ENCODE measurements at places on chromosomes 5 and 9. TPM values are rescaled to one million over a fixed set of nuclear protein-coding genes. Genes with fewer than 3 reads are reported as not detected.
A peak's percentile ranks its signal among the peaks of the same experiment; 100 is the strongest.

GRCh38 chr5:151108566-151108965 lies 27.7 kb upstream of the TNIP1 start:
- H3K36me3 ChIP-seq = peaks cover 48% of the 10 kb centered on the region
- no peaks in the 10 kb centered on the region for H3K27me3 ChIP-seq
- H3K4me1 ChIP-seq = peaks cover 25% of the 10 kb centered on the region
- no peak overlapping the region for H3K27ac ChIP-seq
- DNase-seq = no peak
- H3K4me3 ChIP-seq = no peak overlapping the region

- no peak overlapping the region for H3K27ac ChIP-seq
- no peaks in the 10 kb centered on the region for H3K4me1 ChIP-seq
- DNase-seq = no peak
- H3K36me3 ChIP-seq = no peaks in the 10 kb centered on the region
These were observed 254.8 kb downstream of the CDH10 start for GRCh38 chr5:24389968-24390367.

- H3K36me3 ChIP-seq = no peaks in the 10 kb centered on the region
- no peak for DNase-seq
- peaks cover 19% of the 10 kb centered on the region for H3K4me1 ChIP-seq
- H3K27ac ChIP-seq = no peak overlapping the region
- H3K4me3 ChIP-seq = no peak overlapping the region
These were observed 20.1 kb upstream of the FCN2 start for GRCh38 chr9:134860510-134860909.

DNA sequence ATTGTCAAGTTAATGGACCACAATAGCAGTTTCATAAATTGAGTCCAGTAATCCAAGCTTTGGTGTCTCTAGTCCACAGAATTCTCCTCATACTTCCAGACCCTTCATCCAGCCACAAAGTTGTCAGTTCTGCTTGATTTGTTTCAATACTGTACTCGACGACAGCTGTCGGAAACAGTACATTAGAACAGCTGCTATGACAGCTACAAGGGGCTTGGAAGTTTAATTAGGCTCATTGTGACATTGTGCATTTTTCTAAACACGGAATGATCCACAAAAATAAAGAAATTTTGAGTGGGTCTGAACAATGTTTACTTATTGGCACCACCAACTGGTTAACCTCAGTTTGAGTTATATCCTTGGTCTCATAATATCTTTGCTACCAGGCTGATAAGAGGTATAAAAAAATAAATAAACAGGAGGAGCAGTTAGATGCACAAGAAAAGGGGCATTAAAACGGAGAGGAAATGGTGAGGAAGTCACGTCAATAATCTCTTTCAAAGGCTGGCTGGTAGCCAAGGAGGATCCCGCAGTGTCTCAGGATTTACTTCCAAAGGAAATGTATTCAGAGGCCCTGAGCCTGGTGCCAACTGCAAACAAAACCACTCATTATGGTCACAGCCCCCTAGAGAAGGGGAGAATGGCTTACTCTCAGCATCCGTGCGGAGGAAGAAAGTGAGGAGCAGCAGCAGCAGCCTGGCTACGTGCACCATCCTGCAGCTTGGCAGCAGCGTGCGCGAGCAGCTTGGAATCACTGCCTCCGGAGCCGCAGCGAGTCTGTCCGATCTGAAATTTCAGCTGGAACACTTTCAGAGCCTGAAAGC lies 933.8 kb upstream of the DMAC1 start:
- H3K27ac ChIP-seq = no peak overlapping the region
- H3K36me3 ChIP-seq = no peaks in the 10 kb centered on the region
- no peaks in the 10 kb centered on the region for H3K4me1 ChIP-seq

DNA sequence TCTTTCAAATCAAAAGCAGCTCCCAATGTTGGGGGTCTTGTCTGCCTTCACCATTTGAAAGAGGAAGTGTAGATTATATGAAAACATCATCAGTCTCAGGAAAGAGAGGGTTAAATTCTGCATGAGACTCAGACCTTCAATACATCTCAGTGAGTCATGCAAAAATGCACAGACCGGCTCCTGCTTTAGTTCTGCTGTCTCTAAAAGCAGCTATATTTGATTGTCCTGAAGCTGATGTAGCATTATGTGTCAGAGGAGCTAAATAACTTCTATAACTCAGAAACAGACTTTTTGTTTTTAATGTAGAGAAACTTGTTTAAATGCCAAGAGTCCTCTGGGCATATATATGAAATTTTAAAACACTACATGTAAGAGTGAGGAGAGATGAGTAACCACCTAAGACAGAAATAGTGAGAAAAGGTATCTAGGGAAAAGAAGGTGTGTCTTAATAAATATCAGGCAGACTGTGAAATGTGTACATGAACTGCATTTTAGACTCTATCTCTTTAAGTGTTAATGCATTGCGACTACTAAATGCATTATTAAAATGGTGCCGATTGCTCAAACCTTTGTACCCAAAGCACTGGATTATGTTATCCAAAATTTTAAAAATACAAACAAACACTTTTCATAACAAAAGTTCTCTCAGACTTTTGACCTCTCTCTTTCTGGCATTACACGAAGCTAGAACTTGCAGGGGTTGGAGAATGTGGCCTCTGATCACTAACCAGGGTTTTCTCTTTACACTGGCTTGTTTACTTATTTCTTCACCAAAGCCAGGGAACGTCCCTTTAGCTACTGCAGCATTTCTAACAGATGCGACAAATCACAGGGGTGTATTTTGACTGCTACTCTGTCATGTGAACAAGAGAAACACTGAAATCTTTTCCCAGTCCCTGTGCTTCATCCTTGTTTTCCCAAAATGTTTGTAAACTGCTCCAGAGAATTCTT lies 302.3 kb downstream of the ARL15 start:
- DNase-seq = no peak
- no peaks in the 10 kb centered on the region for H3K4me1 ChIP-seq
- no peak overlapping the region for H3K27ac ChIP-seq
- H3K4me3 ChIP-seq = no peak overlapping the region

DNA sequence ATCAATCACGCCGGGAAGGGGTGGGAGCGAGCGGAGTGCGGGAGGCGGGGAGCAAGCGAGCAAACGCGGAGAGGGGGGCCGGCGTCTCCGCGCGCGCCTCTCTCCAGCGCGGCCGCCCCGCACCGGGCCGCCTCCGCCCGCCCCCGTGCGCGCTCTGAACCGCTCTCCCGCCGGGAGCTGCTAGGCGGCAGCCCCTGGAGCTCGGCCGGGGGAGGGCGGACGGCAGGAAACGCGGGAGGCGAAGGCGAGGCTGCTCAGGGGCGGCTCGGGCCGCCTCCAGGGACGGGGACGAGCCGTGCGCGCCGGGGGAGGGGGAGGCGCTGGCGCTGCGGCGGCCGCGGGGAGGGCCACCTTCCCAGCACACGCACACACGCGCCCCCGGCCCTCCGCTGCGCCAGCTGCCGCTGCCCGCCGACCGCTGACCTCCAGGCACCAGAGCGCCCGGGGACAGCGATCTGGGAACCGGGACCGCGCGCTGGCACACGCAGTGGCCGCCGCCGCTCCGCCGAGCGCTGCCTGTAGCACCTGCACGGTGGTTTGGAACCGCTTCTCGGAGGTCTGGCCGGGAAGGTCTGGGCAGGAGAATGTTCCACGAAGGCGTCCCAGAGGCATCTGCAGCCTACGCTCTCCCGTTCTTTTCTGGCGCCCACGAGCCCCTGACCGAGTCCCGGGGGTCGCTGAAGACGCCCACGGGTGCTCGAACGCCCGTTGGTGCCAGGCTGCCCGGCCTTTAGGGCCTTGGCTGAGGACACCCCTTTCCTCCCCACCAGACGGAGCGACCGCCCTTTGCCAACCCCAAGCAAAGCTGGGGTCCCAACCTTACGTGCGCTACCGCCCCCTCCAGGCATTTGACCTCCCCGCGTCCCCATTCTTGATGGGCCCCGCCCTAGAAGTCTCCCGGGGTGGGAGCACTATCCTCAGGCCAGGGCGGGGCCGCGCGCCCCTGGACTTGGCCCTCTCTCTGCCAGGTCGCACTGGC lies at the start of gene GABBR2:
GABBR2 (minus strand) TSS at position 3 of the 979 bp plus-strand sequence. CDS start 198 bp downstream, outside the sequence.
- H3K4me1 ChIP-seq = no peaks in the 10 kb centered on the region
- no peak within 1 kb of the TSS for H3K27ac ChIP-seq
- H3K36me3 ChIP-seq = no peaks in the 10 kb centered on the region
- H3K4me3 ChIP-seq = no peak within 1 kb of the TSS
- H3K27me3 ChIP-seq = peaks cover 12% of the 10 kb centered on the region
- DNase-seq = no peak

GRCh38 chr9:18343784-18344183 lies 130.2 kb upstream of the ADAMTSL1 start:
- no peak overlapping the region for H3K4me3 ChIP-seq
- H3K36me3 ChIP-seq = no peaks in the 10 kb centered on the region
- no peaks in the 10 kb centered on the region for H3K4me1 ChIP-seq
- no peaks in the 10 kb centered on the region for H3K27me3 ChIP-seq

- H3K27me3 ChIP-seq = no peaks in the 10 kb centered on the region
- no peak overlapping the region for H3K27ac ChIP-seq
- DNase-seq = no peak
- H3K36me3 ChIP-seq = no peaks in the 10 kb centered on the region
- H3K4me1 ChIP-seq = no peaks in the 10 kb centered on the region
These were observed 10.9 kb upstream of the AFAP1L1 start for GRCh38 chr5:149260761-149261160.

DNA sequence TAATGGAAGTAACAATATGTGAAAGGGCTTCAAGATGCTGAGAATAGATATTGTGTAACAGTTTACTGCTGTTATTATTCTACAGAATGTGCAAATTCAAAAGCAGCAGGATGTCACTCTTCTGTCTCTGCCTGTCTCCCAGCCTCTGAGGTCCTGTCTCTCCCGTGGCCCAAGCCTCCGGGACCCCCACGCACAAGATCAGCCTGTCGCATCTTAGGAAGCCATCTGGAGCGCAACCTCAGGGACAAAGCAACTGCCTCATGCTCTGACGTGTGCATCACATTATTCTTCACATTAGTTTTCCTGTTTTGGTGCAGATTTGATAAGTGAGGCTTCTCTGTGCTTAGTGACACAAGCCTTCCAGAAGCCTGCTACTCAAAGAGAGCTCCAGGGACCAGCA lies 46.5 kb upstream of the C9orf72 start:
- H3K4me1 ChIP-seq = no peaks in the 10 kb centered on the region
- no peaks in the 10 kb centered on the region for H3K27me3 ChIP-seq
- H3K4me3 ChIP-seq = no peak overlapping the region
- DNase-seq = no peak

GRCh38 chr9:94783102-94783682 lies 56.7 kb downstream of the AOPEP start:
- no peaks in the 10 kb centered on the region for H3K4me1 ChIP-seq
- DNase-seq = peak; percentile 27
- H3K36me3 ChIP-seq = no peaks in the 10 kb centered on the region
- H3K27me3 ChIP-seq = no peaks in the 10 kb centered on the region
- H3K27ac ChIP-seq = no peak overlapping the region

The SPATA6L gene
- total RNA-seq = 2.1 TPM

The PCDHB12 gene
- not detected for total RNA-seq

The FGFR4 gene
- 0.77 TPM for total RNA-seq

All from GM12878 (cell line).